NCI-H1092 treated with DMSO at 0.1 percent for 48 hours (cell line): ENCODE measurements at places on chromosomes 3 and 15.
A peak's percentile ranks its signal among the peaks of the same experiment; 100 is the strongest.

- DNase-seq: no peak
Observed at GRCh38 chr3:194220901-194221326, 85.0 kb downstream of the HES1 start.

GRCh38 chr15:67124911-67125588 lies 59.6 kb downstream of the SMAD3 start:
- no peak for DNase-seq

GRCh38 chr3:63864008-63864964 lies 619 bp downstream of the ATXN7 start:
- DNase-seq: no peak

DNA sequence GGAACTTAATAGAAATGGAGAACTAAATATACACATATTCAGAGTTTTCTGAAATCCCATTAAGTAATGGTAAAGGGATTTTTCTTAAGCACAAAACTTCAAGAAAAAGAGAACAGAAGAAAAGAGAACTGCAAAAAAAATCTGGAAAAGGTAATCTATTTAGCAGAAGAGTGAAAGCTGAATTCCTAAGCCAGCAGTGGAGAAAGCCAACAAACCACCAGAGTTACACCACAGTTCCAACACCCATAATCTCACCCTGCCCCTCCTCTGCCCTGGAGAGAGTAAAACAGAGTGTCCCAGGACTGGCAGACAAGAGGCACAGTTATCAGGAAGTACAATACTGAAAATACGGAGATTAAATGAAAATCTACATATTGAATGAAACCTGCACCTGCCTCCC lies 29.4 kb downstream of the TP53BP1 start:
- DNase-seq: no peak

DNA sequence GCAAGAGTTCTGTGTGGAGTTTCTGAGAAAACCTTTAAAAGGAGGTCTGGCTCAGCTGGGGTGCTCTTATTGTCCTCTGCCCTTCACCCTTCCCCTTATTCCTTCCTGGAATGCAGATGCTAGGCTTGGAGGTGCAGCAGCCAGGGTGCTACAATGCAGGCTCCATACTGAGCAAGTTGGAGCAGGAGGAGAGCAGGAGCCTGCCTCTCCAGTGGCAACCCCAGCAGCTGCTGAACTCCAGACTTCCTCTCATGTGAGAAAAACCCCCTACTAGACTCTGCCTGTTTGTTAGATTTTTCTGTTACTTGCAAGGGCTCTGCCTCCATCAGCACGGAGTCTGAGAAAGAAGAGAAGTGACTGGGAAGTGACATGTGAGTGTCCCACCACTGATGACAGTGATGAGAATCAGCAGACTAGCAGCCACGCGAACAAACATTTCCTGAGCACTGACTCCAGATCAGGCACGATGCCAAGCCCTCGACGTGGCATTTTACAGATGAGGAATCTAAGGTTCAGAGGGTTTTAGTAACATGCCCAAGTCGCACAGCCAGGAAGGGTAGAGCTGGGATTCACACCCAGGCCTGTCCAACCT lies 16.1 kb upstream of the RARRES1 start:
- DNase-seq: no peak

- no peak for DNase-seq
Observed at GRCh38 chr15:33242669-33243191, 48.2 kb upstream of the FMN1 start.

DNA sequence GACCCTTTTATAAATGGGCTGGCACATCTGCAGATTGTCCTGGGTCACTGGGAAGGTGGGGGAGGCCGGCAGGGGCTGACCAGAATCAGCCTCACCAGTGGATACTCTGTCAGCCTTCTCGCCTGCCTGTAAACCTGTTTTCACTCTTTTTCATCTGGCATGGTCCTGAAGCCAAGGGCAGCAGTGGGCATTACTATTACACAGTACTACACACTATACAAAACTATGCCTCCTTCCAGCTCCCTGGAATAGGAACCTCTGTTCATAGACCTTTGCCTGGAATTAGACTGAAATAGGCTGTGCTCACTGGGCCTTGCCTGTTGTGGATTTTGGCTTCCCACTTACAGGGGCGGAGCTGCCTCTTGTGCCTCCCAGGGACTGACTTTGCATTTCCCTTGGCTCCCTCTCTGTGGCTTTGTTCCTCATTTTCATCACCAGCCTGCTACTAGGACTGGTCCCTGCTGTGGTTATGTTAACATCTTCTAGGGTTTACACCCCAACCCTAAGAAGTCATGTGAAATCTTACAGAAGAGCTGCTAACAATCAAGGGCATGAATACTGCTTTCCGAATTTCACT lies 120.7 kb downstream of the FNDC3B start:
- DNase-seq: no peak

DNA sequence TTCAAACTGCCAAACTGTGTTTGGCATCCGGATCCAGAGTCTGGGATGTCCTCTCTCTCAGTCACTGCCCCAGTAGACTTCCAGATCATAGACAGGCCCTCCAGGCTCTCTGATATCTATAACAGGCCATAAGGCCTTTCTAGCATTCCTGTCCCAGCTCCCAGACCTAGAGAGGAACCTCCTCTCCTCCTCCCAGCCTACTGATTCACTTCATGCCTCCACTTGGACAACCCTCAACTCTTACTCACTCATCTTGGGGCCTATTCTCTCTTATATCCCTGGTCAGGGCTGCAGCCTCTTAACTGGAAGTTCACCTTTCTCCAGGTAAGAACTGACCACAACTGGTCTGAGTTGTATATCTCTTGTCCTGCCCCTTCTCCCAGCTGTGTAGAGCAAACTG lies 253.7 kb upstream of the TRIM42 start:
- no peak for DNase-seq

GRCh38 chr15:40407330-40407990 lies 1.9 kb downstream of the IVD start:
- no peak for DNase-seq

DNA sequence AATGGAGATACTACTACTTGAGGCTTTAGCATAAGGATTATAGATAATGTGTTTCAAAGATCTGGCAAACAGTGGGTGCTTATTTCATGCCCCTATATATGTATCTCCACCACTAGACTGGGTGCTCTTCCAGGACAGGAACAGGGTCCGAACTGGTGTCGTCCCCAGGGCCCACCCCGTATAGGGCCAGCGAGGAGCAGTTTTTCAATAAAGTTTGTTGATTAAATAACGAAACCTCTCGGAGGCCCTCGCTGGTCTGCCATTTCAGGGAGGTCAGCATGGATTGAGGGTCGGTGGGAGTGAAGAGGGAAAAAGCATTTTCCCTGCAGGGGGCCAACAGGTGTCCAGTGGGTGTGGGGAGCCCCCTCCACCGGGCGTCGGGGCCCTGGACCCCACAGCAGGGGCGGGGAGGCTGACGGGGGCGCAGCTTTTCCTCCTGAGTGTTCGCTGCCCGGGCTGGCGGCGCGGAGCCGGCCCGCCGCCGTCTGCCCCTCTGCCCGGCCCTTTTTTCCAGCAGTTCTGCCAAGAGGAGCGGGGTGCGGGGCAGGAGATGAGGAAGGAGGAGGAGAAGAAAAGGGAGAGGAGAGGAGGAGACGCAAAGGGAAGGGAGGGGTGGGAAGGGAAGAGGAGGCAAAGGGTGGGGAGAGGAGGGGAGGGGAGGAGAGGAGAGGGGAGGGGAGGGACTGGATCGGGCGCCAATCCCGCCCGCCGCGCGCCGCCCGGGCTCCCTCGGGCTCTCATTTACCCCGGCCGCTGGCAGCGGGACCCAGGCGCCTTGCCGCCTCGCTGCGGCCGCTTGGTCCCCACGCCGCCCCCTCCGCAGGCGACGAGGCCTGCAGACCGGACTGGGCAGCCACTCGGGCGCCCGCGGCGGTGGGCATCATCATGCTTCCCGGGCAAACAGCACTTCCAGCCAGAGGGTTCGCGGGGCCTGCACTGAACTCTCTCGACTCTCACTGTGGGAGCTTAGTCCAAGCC lies 66.3 kb downstream of the ISG20 start:
- DNase-seq: no peak

GRCh38 chr15:35293353-35294130 lies 208.4 kb upstream of the NANOGP8 start:
- no peak for DNase-seq

DNA sequence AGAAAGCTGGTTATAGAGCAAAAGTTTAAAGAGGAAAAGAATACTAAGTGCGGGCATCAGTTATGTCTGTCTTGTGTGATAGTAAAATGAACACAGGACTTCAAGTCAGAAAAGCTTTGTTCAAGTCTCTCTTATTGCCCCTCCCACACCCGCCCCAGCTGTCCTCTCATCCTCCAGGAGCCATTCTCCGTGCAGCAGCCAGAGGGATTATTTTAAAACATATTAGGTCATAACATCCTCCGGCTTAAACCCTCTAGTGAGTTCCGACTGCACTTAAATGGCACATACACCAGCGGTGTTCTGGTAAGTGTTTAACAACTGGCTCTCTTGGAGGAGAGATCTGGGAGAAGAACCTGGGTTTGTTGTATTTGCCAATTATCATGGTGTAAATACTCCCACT lies 104.8 kb upstream of the TNFAIP8L3 start:
- DNase-seq: no peak

- no peak for DNase-seq
Observed at GRCh38 chr3:134970895-134971294, 175.8 kb downstream of the EPHB1 start.

GRCh38 chr3:41141433-41142167 lies 57.7 kb upstream of the CTNNB1 start:
- DNase-seq: no peak

GRCh38 chr3:8644748-8645390 lies at the start of gene SSUH2:
TSS of gene SSUH2 (minus strand) at chr3:8644798. CDS start at chr3:8644758, 40 bp downstream.
- no peak for DNase-seq

DNA sequence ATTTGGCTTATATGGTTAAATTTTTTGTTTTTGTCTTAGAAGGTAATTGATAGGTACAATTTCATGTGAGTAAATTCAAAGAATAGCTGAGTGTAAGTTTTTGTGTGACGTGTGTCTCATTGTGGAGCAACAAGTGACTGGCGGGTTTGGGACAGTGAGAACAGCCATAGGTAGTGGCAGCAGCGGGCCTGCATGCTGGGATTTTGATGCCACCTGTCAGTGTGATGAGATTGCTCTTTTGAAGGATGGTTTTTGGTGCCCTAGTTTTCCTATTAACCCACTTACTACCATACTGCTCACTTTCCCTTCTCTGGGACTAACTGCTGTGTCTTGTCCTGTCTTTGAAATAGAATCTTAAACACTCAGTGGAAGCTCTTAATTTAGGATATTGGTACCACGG lies 522.6 kb downstream of the NAALADL2 start:
- no peak for DNase-seq

- DNase-seq: no peak
Observed at GRCh38 chr3:46947981-46948791, 28.4 kb downstream of the CCDC12 start.

GRCh38 chr3:182524711-182525401 lies 268.4 kb upstream of the ATP11B start:
- DNase-seq: no peak

- DNase-seq: no peak
Observed at GRCh38 chr3:130260918-130261317, 84.6 kb upstream of the COL6A5 start.

GRCh38 chr15:74517096-74517495 lies 23.9 kb upstream of the ARID3B start:
- no peak for DNase-seq

DNA sequence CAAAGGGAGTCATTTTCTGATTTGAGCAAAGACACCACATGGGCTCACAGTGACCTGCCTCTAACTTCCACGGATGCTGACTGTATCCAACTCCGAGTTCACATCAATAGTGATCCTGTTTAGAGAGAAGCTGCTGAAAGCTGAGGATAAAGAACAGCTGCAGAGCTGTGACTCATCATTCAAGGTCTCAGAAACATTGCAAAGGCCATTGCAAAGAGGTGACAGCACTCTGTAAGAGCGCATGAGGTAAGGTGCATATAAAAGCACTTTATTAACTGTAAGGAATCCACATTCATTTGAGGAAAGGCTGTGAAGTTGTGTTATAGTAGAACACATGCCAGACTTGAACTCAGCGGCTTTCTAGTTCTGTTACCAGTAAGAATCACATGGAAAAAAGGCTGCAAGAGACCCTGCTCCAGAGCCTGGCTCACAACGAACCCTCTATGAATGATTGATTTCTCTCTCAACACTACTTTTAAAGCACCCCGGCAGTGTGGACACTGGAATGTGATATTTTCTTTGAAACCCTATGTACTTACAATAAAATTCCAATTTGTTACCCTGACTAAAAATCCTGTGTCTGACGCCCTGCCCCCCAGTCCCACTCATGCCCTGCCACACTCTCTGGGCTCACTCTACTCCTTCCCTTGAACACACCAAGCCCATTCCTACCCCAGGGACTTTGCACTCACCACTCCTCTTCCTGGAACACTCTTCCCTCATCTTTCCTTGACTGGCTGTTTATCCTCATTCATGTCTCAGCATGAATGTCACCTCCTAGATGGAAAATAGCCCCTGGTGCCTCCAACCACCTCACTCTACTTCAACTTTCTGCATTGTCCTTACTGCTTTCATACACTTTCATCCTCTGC lies 111.2 kb downstream of the LSM3 start:
- DNase-seq: no peak

DNA sequence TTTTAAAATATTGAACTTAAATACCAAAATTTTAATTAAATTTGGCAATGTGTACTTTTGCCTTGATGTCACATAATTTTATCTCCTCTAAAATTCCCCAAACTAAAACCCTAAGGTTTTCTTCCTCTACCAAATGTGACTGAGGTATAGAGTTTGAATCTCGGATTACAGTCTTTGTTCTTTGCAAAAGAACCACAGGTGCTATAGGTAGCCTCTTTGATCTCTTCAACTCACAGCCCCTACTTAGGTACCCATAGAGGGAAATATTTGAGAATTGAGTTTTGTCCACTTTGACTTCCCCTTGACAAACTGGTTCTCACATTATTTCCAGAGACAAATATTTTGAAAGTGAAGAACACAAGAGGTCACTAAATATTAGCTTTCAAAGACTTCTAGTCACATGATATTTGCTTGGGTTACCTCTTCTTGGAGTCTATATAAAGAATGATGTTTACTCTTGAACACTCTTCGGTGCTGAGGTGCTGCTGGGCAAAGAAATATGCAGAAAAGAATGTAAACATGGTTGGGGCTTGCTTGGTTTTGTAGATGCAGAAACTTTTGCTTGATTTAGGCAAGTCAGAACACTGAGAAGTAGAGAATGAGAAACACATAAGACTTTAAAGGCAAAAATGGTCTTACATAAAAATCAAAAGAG lies 120.8 kb upstream of the MCTP2 start:
- no peak for DNase-seq

DNA sequence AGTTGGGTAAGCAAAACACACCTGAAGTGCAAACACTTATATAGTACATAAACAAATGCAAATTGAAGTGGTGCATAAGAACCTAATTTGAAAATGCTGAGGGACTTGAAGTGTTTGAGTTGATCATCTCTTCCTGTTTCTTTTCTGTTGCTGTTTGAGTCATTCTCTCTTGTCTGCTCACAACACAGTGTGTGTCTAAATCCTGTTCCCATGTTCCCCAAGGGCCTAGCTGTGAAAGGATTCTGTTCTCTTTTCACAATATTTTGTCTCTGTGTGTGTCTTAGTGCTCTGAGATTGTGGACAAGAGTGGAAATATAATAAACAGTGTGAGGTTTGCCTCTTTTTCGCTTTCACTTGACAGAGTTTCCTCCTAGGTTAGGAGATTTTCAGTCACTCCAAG lies 6.1 kb downstream of the CD96 start:
- no peak for DNase-seq

- peak; percentile 0 for DNase-seq
Observed at GRCh38 chr3:5411786-5412185, 224.3 kb downstream of the EDEM1 start.

GRCh38 chr3:5563537-5564277 lies 376.2 kb downstream of the EDEM1 start:
- no peak for DNase-seq
